ENCODE measurements at places on chromosomes 12 and 14.

- no peak for DNase-seq
These were observed 40.5 kb downstream of the RPS29 start for GRCh38 chr14:49545716-49546115.

DNA sequence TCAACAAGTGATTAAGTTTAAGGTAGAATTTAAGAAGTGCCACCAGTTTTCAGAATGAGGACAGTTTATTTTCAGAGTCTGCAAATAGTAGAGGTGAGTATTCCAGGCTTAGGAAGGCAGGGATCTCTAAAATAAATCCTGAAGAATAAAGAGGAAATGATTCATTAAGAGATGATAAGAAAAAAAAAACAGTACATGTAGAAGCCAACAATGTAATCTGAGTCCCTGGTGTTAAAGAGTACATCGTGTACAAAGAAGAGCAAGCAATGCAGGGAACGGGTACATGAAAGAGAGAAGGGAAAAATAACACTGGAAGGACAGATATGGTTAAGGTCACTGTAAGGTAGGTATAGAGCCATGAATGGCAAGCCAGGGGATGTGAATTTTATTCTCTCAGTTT, 95.2 kb upstream of the FOXG1 start:
- DNase-seq = no peak

DNA sequence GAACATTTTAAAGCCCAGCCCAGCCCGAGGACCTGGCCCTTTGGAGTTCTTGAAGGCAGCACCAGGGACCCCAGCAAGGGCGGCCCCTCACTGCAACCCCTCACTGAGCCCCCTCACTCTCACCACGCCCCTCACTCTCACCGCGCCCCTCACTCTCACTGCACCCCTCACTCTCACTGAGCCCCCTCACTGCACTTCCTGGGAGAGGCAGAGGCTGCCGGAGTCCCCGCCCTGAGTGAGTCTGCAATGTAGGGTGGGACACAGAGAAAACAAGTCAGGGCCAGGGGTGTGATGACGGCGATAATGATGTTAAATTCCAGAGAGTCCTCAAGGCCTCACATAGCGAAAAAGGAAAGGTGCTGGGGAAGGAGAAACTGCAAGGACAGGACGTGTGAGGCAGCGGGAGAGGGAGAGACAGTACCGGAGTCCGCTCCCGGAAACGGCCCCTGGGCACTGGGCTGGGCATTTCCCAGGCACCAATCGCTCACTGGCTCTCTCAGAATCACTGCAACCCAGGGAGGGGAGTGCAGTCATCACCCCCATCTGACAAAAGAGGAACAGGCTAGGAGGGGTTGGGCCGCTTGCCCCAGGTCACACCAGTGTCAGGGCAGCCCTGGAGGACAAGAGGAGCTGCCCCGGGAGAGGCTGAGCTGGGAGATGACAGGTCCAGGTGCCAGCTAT, 24.9 kb downstream of the CCDC88C start:
- no peak for DNase-seq

- no peak for DNase-seq
These were observed 28.4 kb downstream of the BCL2L14 start for GRCh38 chr12:12099102-12099501.

GRCh38 chr14:54652188-54652587, 85.3 kb downstream of the SAMD4A start:
- no peak for DNase-seq

DNA sequence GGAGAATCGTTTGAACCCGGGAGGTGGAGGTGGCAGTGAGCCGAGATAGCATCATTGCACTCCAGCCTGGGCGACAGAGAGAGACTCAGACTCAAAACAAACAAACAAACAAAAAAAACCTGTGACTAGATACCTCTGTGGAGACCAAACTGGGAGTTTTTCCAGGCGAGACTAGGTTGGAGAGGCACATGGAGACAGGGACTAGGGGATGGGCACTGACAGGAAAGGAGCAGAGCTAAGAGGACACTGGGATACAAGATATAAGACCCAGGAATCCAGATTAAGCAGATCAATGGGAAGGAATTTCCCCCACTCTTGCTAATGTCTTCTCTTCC, 4.7 kb upstream of the ITGA5 start:
- no peak for DNase-seq

GRCh38 chr12:112590281-112590680, 171.5 kb downstream of the PTPN11 start:
- DNase-seq = no peak

DNA sequence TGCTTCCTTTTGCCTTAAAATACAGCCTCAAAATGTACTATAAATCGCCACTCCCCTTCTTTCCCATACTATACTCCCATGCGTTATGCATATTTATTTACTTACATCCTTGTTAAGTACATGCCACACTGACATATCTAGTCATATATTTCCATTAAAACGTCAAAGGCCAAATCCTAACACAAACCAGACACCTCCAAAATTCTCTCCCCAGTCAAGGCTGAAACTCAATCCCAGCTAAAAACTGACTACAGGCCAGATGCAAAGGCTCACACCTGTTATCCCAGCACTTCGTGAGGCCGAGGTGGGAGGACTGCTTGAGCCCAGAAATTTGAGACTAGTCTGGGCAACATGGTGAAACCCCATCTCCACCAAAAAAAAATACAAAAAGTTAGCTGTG, 5.7 kb upstream of the CAND1 start:
- DNase-seq = no peak

DNA sequence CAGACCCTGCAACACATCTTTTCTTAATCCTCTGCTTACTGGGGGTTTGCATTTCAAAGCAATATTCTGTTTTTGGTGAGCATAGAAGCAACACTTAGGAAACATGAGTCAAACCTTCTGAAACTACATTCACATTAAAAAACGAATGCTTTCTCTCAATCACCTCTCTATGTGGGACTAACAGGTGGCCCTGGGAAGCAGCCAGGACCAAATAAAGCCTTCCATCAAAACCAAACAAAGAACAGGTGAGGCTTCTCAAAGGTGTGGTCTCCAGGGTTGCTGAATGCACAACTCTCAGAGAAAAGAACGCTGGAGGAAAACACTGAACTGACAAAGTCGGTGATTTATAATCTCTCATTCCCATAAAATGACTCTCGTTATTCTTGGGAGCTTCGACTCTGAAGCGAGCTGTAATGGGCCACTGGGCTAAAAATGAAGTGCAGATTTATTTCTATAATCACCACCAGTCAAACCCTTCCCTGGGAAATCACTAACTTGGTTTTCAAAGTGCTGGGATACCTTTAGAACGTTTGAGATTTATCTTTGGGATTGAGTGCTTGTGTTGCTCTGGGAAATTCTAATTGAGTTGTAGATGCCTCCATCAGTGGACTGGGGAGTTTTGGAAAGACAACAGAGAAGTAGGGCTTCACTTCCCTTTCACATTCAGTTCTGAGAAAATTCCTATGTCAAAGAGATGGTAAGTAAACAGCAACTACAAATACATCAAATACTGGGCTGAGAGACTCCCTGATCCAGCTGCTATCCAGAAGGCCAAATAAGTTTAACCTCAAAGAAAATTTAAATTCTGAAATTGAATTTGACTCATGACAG, 262.0 kb upstream of the TMPO start:
- DNase-seq = no peak

GRCh38 chr12:121992059-121992879, 29.4 kb upstream of the BCL7A start:
- peak; percentile 24 for DNase-seq

- no peak for DNase-seq
These were observed 4.7 kb upstream of the SLC48A1 start for GRCh38 chr12:47768323-47768811.

DNA sequence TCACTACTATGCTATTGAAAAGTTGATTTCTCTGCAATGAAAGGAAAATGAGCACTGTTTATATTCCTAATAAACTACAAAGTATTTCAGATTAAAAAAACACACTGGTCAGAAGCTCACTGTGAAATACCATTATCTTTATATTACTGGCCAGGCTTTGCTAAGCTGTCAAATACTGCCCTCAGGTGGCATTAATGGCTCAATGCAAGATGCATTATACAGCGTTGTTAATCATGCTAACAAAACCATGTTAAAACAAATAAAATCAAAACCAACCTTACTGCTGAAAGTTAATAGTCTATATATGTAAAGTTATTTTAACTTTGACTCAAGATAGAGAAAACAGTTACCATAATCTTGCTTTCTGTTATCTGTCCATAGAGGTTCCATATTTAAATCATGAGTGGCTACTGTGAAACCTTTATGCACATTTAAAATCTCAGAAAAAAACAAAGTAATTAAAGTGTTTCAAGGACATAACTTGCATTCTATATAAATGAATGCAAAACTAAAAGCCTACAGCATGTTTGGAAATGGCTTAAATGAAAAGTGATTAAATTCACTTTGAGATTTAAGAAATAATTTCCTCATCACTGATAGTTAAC, 121.7 kb downstream of the RALGAPA1 start:
- no peak for DNase-seq

- no peak for DNase-seq
These were observed 22.3 kb downstream of the FBLN5 start for GRCh38 chr14:91925001-91925726.

DNA sequence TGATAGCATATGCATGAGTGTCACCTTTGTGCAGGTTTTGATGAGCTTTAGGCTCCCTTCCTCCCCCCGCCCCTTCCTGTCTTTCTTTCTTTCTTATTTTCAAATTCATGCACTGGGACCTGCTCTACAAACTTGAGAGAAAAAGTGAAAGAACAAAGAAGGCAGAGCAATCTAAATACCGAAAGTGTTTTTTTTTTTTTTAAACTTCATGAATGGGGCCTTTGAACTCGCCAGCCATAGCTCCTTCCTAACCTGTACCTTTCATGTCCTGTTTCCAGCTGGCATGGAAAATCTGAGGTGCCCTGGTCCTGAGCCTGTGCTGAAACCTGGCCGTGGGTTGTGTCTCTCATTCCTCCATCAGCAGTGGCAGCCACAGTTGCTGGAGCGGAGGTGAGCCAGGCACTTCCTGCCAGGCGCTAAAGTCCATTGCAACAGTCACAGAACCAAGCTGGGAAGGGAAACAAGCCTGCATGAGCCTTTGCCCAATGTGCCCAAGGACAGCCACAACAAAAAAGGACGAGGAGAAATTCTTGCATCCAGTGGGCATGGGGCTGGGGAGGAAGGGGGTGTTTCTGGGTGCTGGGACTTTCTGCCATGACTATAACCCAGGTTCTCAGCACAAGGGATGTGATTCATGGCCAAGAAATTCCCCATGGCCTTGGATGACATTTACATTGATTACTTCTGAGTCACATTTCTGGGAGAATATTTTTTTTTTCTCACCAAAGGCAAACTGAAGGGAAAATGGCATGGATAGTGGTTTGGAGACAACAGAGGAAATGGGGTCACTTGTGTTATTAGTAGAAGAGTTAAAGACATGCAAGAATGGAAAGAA, 102.7 kb downstream of the TMEM30B start:
- no peak for DNase-seq

- no peak for DNase-seq
These were observed 71.1 kb downstream of the AVPR1A start for GRCh38 chr12:63079791-63080502.

- no peak for DNase-seq
These were observed 63.4 kb upstream of the FUT8 start for GRCh38 chr14:65349100-65349499.

DNA sequence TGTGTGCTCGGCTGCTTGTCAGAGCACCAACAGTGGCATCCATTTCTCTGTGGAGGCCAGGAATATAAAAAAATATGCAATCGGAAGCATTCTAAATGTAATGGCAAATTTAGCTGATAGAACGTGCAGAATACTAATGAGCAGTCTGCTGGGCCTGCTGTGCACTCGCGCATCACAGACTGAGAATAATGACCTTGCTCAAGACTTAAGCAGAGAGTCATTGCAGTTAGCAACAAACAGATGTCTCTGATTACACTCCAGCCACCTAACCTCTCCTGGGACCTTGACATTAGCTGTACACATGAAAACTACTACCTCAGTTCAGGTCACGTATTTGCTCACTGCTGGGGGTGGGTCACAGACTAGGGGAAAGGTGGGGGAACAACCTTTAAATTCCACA, 269.2 kb upstream of the DAAM1 start:
- no peak for DNase-seq

DNA sequence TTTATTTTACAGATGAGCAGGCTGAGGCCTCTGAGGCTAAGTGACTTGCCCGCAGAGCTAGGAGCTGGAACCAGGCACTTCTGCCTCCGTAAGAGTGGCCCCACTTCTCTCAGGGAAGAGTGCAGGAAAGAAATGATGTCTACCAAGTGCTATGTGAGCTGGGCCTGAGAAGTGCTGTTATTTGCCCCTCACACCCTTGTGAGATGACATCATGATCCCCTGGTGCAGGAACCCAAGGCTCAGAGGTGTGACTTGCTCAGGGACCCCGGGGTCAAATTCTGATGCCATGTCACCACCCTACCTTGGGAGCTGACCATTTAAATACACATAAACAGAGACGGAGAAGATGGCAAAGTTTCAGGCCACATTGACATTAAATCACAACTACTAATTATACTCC, 63.7 kb upstream of the DDX11 start:
- no peak for DNase-seq

DNA sequence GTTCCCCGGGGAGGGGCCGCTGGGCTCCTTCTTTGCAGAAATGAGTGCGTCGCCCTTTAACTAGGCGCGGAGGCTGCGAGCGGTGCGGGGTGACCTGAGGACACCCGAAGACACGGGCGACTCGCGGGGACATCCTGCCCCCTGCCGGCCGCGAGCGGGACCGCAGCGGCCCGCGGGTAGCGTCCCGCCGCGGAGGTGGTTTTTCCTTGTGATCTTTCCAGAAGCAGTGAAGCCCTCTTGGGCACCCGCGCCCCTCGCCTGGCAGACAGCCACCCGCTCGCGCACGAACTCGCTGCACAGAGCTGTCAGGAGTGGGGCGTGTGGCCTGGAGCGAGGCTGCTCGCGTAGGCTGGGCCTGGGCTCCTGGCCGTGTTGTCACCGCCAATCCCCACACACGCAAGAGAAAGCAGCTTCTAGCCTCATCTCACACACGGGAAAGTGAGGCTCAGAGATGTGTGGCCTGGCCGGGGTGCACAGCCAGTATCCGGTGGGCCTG, 67.2 kb downstream of the DIO3 start:
- DNase-seq = peak; percentile 51

DNA sequence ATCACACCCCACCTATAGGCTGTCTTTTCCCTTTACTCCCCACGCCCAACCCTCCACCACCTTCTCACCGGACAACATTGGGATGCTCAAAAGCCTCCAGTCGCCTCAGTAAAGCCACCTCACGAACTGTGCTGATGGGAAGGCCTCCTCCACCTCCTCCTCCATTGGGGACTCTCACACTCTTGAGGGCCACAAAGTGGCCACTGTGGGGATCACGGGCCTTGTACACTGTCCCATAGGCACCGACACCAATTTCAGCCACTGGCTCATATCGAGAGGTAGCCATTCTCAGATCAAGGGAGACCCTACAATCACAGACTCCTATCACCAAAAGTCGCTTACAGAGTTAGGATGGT, 700 bp downstream of the CDK4 start:
- DNase-seq = no peak

- DNase-seq = no peak
These were observed 94.4 kb downstream of the PPP2R5C start for GRCh38 chr14:101855958-101856357.

GRCh38 chr12:1833596-1834028, 13.2 kb downstream of the LRTM2 start:
- DNase-seq = no peak

GRCh38 chr12:72368719-72369422, 96.7 kb downstream of the TRHDE start:
- DNase-seq = no peak

Measured in stimulated activated CD4-positive, alpha-beta T cell treated with anti-CD3 and anti-CD28 coated beads, TNF-alpha, amount 100 ng/mL, for 1 hour (primary cell).